ENCODE measurements at places on chromosomes 1 and 21.

DNA sequence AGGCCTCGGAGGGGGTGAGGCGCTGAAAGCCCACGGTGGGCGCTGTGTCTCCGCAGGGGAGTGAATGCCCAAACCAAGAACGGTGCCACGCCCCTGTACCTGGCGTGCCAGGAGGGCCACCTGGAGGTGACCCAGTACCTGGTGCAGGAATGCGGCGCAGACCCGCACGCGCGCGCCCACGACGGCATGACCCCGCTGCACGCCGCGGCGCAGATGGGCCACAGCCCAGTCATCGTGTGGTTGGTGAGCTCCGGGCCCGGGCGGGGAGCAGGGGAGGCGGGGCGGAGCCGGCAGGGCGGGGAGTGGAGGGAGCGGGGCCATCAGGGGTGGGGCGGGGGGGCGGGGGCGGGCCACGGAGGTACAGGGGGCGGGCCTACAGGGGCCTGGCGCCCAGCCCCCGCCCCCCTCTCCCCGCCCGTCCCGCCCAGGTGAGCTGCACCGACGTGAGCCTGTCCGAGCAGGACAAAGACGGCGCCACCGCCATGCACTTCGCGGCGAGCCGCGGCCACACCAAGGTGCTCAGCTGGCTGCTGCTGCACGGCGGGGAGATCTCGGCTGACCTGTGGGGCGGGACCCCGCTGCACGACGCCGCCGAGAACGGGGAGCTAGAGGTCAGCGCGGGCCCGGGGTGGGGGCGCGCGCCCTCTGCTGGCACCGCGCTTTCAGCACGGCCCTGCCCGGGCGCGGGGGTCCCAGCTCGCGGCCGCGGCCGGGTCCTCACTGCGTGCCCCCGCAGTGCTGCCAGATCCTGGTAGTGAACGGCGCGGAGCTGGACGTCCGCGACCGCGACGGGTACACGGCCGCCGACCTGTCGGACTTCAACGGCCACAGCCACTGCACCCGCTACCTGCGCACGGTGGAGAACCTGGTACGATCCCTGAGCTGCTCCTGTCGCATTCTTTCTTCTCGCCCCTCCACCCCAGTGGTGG lies 15.9 kb downstream of the ESPN start:
- DNase-seq, result peak; percentile 69

DNA sequence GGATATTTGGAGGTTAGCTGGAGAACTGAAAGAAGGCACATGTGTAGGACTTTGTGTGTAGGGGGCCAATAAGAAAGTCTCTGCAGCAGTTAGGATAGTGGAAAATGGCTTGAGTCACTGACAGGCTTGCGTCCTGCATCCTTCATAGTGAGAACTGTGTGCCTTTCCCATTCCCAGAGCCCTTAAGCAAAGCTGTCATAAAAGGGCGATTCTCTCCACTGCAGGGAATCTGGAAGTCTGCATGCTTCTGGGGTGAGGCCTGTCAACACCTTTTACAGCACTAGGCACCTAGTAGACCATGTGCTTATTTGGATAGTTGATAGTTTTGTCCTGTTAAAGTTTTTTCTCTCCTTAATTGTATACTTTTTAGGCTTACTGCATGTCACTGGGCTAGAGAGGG lies 39.4 kb upstream of the MACF1 start:
- no peak for DNase-seq

GRCh38 chr1:183723571-183723970 lies 70.5 kb upstream of the APOBEC4 start:
- DNase-seq, result no peak

DNA sequence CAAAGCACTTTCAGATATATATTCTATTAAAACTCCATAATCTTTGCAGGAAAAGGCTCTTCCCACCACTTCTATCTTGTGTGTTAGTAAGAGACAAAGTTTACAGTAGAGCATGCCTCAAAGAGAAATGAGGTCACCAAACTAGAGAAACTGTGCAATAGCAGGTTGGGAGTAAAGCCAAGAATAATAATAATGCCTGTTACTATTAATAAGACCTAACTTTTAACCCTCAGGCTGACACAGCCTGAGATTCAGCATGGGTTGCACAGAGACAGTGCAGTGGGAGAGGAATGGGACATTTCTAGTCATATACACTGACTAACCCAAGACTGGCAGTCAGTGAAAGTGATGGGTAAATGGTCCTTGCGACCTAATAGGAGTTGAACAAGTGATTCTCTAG lies 320.2 kb upstream of the NFIA start:
- DNase-seq, result no peak

DNA sequence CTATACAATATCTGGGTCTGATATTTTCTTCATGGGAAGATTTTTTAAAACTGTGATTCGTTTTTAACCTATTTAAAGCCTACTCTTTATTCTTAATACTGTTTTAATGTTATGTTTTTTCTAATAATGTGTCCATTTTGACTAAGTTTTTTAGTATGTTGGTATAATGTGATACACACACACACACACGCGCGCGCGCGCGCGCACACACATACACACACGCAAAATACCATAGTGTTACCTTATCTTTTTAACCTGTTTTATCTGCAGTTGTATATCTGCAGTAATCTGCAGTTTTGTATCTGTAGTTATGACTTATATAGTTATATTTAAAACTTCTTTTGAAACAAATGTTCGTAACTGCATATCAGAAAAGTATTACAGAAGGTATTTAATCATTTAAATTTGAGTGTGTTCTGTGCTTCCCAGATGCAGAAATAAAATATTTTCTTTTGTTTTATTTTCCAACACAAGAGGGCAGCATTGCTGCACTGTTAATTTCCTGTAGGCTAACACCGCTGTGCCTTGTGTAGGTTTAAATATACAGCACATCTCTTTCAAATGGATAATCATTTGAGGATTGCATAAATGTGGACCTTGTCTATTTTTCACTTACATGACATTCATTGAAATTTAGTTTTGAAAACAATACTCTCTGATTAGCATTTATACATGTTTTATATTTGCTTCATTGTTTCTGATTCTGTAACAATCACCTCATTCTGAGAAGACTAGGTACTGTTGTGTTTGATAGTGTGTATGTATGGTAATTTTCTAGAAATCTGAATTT lies 166.1 kb downstream of the PDE4B start:
- no peak for DNase-seq

DNA sequence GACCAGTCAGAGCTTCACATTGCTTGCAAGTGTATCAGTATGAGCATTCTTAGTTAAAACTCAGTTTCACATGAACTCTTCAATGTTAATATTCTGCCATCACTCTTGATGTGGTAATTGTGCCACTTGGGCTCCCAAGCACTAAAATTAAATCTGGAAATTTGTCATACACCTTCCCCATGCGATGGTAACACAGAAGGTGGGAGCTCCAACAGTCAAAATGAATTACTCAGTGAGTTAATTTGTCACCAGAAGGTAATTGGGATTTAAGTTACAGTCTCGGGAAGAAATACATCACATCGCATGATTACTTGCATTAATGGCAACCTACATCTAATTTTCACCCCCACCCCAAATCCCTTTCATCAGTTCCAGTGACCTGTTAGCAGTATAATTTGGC lies 376.5 kb upstream of the DAB1 start:
- DNase-seq, result no peak

- no peak for DNase-seq
Observed at GRCh38 chr1:155128755-155129473, 1.2 kb downstream of the EFNA1 start.

- DNase-seq, result no peak
Observed at GRCh38 chr1:229430761-229431283, 3.1 kb downstream of the ACTA1 start.

DNA sequence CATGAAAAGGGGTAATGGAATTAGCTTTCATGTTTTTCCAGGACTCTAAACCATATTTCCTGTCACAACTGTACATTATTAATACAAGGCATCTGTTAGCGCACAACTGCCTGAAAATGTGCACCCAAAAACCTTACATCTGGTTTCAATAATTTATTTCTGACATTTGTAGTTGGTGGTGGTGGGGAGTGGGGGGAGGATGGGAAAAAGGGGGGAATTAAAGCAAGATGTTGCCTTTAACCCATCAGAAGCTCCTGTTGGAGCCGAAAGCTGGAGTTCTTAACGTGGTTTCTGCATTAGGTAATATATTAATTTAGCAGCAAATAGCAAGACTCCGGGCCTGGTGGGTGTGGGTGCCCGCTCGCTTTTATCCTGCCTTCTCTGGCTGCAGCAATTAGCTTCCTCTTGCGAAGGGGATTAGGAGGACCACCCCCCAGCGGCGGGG lies 36.9 kb upstream of the HHAT start:
- no peak for DNase-seq

DNA sequence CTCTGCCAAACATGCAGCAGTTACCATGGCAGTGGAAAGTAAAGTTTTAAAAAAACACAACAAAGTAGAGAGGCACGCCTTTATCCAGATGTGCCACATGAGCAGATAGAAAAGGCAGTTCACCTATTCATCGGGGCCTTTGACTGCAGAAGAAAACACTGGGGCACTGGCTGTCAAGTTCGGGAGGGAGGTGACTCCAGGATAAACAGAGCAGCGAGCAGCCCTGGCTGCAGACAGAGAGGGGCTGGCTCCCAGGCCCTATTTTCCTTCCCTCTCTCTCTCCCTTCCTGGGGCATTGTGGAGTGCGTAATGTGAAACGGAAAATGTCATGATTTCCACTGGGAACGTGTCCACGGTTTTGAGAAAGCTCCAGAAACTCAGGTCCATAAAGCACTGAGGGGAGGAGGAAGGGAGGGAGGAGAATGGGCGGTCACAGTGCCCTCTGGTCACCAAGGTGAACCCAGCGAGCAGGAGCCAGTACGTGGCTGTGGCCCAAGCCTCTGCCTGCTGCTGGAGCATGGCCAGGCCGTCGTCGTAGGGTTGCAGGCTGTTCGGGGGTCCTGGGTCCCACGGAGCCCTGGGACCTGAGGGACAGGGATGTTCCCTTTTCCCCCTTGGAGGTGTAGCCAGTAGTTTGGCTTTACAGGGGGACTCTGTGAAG lies 114.7 kb upstream of the IRF2BP2 start:
- DNase-seq, result no peak
